ENCODE measurements at places on chromosomes 12 and 14.

- no peak for DNase-seq
Observed at GRCh38 chr12:55965941-55966407, at the start of gene PMEL. PMEL (minus strand) TSS chr12:55966042; CDS start chr12:55966011, 31 bp downstream.

GRCh38 chr14:75011356-75011994, 8.8 kb downstream of the EIF2B2 start:
- peak; percentile 21 for DNase-seq

GRCh38 chr12:73180734-73181133, 908.6 kb downstream of the TRHDE start:
- no peak for DNase-seq

DNA sequence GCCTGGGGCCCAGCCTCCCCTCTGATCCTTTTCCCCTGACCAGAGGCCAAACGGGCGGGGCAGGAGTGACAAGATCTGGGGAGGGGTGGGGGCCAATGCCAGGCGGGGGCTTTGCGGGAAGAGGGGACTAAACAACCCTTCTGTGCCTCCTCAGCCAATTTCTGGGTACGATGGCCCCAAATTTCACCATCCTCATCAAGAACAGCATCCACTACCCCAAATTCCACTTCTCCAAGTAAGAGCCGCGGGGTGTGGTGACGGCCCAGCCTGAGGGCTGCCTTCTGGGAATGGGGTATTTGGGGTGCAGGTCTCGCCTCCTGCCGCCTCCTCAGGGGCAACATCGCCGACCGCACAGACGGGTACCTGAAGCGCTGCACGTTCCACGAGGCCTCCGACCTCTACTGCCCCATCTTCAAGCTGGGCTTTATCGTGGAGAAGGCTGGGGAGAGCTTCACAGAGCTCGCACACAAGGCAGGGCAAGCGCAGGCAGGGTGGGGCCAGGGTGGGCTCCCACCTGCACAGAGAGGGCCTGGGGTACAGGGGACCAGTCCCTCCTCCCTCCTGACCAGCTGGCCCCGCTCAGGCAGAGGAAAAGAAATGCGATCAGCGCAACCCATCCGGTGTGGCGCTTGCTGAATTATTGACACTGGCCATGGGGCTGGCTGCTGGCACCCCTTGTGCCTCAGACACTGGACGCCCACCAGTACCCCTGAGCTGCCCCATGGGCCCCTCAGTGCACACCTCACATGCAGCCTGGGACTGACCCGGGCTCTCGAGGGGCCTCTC, 1.7 kb downstream of the P2RX2 start:
- no peak for DNase-seq

DNA sequence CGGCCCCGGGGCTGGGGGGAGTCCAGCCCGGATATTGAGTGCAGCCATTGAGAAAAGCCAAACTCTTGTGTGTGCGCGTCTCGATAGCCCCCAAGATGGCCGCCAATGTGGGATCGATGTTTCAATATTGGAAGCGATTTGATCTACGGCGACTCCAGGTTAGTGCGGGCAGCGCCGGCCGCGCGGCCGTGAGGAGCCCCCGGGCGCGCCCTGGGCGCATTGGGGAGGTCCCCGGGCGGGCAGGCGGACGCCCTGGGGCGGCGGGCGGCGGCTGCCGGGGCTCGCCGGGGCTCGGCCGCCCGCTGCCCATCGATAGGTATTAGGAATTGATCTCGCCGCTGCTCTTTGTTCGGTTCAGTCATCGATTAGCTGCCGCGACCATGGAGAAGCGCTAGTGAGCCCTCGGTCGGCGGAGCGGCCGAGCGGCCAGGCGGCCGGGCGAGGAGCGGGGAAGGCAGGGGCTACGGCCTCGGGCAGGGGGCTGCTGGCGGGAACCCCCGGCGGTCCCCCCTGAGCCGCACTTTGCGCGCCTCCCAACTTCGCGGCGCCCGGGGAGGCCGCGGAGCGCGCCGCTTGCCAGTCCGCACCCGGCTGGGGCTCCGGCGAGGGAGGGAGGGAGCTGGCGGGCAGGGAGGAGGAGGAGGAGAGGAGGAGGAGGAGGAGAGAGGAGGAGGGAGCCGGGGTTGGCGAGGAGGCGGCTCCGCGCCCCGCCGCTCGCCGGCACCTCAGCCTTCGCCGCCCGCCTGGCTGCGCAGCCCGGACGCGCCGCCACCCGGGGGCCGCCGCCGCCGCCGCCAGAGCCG, 113.9 kb upstream of the MYL2 start:
- DNase-seq = no peak

GRCh38 chr12:52155048-52155868, 36.6 kb downstream of the KRT80 start:
- DNase-seq = no peak

DNA sequence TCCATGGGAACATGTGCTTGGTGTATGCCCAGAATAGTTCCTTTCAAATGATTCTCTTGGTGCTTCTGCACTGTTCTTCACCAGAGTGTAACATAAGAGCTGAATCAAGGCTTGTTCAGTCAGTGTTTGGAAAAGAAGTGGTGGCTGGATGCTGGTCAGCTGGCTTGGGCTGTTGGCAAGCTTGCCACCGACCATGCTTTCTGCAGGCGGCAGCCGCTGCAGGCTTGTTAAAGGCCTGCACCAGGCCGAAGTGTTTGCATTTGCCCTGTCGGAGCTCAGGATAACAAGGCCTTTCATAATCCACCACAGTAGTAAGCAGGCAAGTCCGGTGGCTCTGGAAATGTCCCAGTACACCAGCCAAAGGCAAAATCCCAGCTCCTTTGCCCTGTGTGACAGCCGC, 26.9 kb downstream of the DAAM1 start:
- no peak for DNase-seq

DNA sequence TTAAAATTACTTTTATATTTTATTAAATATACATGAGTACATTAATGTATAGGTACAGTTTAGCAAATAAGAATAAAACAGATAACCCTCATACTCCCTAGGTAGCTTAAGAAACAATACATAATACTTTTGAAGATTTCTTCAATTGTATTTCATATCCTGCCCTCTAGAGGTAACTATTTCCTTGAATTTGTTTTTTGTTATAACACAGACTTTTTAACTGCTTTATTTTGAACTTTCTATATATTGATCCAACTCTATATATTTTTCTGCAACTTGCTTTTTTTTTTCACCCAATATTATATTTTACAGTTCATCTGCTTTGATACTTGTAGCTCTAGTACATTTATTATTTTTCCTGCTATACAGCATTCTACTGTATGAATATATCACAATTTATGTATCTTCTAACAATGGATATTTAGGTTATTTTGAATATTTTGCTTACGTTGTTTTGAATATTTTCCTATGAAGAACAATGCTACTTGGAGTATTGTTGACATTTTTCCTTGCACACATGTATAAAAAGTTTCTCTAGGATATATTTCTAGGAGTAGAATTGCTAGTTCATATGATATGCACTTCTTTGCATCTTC, 72.8 kb upstream of the ABCD2 start:
- DNase-seq = no peak

GRCh38 chr12:31868965-31869364, 90.2 kb upstream of the RESF1 start:
- DNase-seq = no peak

- DNase-seq = no peak
Observed at GRCh38 chr12:78938341-78939084, 73.9 kb downstream of the SYT1 start.

DNA sequence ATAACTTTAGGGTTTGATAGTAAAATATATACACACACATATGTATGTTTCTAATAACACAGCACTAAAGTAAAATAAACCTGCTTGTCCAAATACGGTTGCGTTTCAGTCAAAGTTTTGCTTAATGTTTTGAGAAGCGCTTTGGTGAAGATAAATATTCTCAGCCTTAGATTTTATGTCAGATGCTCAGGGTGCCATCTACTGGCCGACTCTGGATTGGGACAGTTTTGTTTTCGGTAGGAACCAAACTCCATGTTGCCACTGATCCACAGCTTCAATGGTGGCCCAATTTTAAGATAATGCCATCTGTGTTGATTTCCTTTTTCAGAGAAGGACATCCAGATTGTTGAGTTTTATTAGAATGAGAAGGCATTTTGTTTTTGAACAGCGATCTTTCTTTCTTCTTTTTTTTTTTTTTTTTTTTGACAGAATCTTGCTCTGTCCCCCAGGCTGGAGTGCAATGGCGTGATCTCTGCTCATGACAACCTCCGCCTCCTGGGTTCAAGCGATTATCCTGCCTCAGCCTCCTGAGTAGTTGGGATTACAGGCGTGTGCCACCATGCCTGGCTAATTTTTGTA, 43.1 kb downstream of the LLPH start:
- DNase-seq = peak; percentile 57

- no peak for DNase-seq
Observed at GRCh38 chr14:73311708-73312030, 74.4 kb downstream of the PAPLN start.

Measured in kidney glomerular epithelial cell (primary cell).